ENCODE measurements at places on chromosomes 7 and 10.

GRCh38 chr7:25069900-25070443, 55.1 kb downstream of the CYCS start:
- DNase-seq = peak; percentile 94

DNA sequence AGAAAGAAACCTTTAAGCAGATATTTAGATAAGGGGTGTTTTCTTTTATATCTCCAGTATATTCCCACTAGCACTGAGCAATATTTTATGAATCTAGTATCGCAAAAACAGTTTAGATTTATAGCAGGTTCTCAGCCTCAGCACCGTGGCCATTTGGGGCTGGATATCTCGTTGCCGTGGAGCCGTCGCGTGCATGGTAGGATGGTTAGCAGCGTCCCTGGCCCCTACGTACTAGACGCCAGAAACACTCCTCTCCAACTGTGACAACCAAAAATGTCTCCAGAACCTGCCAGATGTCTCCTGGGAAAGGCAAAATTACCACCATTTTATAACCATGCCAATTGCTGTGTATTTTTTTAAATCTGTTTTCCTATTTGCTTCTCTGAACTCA, 172.9 kb downstream of the CACNB2 start:
- no peak for DNase-seq

DNA sequence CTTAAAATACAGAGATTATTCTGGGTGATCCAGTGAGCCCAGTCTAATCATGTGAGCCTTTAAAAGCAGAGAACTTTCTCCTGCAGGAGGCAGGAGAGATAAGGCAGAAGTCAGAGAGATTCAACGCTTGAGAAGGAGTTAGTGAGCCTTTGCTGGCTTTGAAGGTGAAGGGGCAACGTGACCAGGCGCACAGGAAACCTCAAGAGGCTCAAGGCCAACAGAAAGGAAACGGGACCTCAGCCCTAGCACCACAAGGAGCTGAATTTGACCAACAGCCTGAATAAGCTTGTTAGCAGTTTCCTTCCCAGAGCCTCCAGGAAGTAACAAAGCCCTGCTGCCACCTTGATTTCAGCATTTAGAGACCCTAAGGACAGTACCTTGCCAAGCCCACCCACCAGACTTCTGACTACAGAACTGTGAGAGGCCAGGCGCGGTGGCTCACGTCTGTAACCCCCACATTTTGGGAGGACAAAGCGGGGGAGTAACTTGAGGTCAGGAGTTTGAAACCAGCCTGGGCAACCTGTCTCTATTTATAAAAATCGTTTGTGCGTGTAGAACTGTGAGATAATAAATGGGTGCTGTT, 87.3 kb upstream of the KAT6B start:
- peak; percentile 22 for DNase-seq

GRCh38 chr10:125291836-125292235, 131.5 kb upstream of the CTBP2 start:
- DNase-seq = no peak

DNA sequence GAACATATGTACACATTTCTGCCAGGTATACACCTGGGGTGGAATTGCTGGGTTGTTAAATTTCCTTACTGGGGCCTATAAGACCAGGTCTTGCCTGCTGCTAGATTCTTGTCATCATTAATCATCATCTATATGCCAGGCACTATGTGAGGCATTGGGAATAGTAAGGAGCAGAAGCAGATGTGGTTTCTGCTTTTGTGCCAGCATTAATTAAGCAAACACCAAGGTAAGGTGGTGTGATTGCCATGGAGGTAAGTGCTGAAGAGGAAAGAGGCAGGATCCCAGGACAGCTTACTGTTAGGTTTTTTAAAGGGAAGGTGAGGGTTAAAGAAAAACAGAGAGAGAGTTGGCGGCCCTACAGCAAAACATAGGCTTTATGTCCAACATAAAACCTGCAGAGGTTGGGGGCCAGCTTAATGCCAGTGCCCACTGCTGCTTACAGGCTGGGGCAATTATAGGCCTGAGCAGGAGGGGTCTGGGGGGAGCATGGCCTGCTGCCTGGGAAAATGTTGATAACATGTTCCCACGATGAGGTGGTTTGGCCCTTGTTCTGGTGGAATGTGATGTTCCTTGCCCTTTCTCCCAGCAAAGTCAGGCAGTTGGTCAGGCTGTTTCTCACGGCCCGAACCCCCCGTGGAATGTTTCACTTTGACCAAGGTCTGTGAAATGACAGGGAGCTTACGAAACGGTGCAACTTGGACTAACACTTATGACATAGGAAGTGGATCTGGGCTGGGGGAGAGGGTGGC, 93.9 kb downstream of the RBM20 start:
- peak; percentile 38 for DNase-seq

DNA sequence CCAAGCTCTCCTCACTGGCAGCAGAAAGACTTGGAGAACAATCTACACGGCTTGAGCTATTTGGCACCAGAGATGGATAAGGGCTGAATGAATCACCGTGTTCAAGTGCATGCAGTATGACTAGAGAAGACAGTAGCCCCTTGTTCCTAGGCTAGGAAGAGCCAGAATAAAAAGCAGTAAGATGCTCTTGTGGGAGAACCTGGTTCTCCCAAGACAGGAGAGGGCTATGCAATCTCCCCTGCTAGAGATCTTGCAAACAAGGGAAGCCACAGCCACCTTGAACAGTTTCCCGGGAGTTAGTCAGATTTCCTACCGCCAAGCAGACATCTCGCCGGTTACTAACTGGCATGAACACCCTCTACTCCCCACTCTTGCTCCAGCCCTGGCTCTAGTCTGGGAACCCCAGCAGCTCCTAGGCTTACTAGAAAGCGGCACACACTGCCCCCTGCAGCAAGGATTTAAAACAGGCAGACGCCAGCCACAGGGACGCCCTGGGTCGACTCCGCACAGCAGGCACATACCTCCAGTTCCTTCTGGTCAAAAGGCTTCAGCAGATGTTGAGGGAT, 107.3 kb downstream of the SMURF1 start:
- peak; percentile 96 for DNase-seq

- no peak for DNase-seq
Observed at GRCh38 chr10:70992436-70992835, 104.1 kb upstream of the PCBD1 start.

- no peak for DNase-seq
Observed at GRCh38 chr10:79505829-79506228, 6.5 kb upstream of the EIF5AL1 start.

- DNase-seq = no peak
Observed at GRCh38 chr10:116707981-116708380, 34.4 kb downstream of the HSPA12A start.

DNA sequence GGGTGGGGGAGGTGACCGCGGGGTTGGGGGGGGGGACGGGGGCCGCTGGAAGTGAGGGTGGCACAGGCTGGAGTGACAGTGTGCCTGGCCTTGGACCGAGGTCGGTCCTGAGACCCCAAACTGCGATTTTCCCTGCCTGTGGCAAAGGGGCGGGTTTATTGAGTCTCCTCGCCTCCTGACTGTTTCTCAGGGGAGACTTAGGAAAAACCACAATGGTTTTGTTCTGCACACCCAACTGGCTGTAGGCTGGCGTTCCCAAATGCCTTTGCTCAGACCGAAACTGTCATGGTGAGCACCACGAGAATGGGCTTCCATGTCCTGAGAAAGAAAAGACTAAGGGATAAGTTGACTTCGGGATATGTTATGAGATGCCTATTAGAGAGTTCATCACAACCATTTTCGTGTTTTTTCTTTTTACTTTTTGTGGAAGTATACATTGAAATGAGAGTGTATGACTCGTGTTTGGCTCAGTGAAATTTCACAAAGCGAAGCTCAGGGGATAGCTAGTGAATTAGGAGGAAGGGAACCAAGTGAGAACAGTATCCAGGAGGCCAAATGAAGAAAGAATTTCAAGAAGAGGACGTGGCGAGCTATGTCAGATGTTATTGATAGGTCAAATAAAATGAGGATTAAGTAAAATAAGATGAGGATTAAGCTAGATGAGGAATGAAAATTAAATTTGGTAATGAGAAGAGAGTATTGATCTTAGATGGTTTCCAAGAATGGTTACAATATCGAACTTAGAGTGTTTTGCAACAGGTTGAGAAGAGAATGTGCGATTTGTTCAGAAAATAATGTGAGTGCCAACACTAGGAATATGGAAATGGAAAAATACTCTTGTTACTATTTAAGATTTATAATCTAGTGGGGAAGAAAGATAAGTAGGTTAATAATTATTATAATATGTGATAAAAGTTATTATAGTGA, 918 bp downstream of the NET1 start:
- DNase-seq = peak; percentile 58

DNA sequence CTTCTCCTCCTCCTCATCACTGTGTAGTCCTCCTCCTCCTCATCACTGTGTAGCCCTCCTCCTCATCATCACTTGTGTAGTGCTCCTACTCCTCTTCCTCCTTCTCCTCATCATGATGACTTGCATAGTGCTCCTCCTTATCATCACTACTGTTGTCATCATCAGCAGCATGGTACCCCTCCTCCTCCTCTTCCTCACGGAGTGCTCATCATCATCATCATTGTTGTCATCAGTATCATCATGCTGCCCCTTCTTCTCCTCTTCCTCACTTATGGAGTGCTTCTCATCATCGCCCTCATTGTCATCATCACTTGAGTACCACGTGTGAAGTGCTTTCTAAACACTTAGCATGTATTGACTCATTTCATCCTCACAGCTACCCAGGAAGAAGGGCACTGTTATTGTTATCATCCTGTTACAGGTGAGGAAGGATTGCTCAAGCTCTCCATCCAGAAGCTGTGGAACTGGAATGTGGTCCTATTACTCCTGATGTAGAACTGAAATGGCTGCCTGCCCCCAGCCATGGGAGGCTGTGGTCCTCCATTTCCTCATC, 122.8 kb upstream of the SHH start:
- no peak for DNase-seq

- no peak for DNase-seq
Observed at GRCh38 chr10:124160943-124161582, 67.7 kb upstream of the CHST15 start.

DNA sequence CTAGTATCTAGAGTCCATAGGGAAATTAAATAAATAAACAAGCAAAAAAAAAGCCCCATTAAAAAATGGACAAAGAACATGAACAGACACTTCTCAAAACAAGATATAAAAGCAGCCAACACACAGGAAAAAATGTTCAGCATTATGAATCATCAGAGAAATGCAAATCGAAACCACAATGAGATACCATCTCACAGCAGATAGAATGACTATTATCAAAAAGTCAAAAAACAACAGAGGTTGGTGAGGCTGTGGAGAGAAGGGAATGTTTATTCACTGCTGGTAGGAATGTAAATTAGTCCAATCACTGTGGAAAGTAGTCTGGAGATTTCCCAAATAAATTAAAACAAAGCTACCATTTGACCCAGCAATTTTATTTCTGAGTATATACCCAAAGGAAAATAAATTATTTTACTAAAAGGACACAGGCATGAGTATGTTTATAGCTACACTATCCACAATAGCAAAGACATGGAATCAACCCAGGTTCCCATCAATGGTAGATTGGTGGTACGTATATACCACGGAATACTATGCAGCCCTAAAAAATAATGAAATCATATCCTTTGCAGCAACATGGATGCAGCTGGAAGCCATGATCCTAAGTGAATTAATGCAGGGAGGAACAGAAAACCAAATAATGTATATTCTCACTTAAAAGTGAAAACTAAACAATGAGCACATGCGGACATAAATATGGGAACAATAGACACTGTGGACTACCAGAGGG, 366.5 kb upstream of the SEMA3C start:
- DNase-seq = peak; percentile 85

- DNase-seq = no peak
Observed at GRCh38 chr10:51585742-51586141, 113.7 kb downstream of the CSTF2T start.

GRCh38 chr10:109861081-109861480, 62.2 kb downstream of the XPNPEP1 start:
- DNase-seq = no peak

Measured in fibroblast of the aortic adventitia (primary cell).